Motor neuron (in vitro differentiated cells): ENCODE measurements at places on chromosomes 6 and 20.

- ATAC-seq, result no peak
Measured at GRCh38 chr20:50598074-50598473, 87.9 kb downstream of the PTPN1 start.

DNA sequence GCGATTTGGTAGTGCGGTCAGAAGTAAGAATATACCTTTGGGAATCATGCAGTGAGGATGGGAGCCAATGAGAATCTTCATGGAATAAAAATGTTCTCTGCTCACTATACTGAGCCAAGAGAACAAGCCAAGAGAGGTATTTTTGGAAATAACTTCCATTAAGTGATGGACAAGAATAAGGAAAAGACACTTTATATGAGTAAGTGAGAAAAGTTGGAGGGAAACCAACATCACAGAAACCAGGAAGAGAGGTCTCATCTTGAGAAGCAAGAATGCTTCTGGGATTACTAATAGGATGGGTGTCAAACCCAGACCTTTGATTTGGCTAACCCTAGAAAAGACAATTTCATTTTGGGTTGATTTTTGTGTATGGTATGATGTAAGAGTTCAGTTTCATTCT is 181.2 kb upstream of the JAG1 start:
- no peak for ATAC-seq

DNA sequence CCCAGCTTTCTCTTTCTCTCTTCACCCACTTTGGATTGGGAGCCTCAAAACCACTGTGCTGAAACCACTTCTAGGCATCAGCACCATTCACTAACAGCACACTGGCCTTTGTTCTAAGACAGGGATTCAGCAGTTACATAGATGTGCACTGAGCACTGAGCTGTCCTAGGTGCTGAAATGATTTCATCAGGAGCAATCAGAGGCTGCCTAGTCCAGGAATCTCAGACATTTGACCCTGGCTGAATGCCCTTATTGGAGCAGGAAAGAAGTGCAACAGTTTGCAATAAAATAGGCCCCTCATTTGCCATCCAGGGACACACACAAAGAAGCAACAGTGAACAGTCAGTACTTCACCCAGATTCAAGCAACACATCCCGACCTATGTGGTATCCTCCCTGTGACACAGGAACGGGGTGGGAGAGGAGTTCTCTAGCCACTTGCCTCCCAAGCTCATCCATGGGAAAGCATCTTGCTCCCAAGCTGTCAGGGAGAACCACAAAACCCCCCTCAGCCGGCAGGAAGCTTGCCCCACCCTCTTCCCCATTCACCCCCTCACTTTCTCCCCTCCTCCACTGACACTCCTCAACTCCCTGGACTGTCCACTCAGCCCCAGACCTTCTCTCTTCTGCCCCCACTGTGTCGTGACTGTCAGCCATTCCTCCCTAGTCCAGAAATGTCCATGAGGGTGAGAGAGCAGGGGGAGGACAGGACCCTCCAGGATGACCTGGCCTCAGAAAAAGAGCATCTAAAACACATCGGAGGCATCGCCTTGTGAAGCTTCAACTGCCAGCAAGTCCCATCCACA is 304.4 kb downstream of the PREX1 start:
- ATAC-seq, result peak; percentile 94

GRCh38 chr6:73000460-73000859 is 224.8 kb downstream of the KHDC1L start:
- no peak for ATAC-seq

DNA sequence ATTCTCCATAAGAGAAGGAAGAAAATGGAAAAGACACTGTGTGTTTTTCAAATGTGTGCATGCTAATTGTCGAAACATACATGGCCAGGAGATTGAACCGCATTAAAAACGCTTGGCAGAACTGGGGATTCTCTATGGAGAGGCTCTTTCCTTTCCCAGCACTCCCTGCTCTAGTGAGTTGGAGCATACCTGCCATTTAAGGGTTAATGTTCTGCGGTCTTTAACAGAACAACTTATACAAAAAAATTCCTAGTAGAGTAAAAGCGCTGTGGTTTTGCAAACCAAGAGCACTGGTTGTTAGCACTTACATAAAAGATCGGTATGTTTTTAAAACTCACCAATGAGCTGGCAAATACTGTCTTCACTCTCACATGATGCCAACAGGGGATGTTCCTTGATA is 1.5 kb downstream of the TAGAP start:
- ATAC-seq, result no peak

DNA sequence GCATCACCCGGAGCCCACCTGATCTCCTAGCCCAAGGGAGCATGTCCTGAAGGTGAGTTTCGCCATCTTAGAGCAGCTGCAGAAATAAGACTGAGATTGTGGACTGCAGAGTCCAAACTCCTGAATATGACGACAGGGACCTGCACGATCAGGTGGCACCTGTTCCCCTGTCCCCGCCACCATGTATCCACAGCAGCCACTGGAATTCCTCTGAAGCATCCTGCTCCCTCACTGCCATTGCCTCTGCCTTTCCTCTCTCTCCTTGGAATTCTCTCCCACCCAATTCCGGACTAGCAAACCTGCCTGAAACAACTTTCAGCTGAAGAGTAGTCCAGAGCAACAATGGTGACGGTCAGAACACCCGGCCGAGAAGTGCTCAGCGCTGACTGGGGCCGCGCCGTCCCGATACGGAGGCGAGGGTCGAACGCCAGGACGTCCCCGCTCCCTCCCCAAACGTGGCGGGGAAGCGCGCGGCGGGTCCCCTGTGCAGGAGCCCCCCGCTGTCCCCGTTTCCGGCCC is 694 bp upstream of the FAM120B start:
- ATAC-seq, result no peak

GRCh38 chr20:34420146-34420545 is 57.1 kb downstream of the ITCH start:
- no peak for ATAC-seq

DNA sequence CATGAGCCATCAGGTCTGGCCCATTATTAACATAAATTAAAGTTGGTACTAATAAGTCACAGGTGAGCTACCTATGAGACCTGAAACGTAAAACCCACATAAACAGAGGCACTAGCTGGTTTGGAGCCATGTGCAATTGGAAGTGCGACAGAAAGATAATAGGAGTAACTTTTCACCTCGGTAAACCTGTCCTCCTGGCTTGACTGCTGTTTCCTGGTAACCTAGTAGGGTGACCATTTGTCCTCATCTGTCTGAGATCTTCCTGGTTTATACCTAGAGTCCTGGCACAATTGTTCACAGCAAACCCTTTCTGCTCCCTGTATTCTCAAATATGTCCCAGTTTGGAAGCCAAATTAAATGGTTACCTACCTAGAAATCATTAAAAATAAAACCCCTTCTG is 7.4 kb downstream of the TBC1D20 start:
- ATAC-seq, result no peak

- ATAC-seq, result no peak
Measured at GRCh38 chr6:10297832-10298231, 117.0 kb downstream of the TFAP2A start.

DNA sequence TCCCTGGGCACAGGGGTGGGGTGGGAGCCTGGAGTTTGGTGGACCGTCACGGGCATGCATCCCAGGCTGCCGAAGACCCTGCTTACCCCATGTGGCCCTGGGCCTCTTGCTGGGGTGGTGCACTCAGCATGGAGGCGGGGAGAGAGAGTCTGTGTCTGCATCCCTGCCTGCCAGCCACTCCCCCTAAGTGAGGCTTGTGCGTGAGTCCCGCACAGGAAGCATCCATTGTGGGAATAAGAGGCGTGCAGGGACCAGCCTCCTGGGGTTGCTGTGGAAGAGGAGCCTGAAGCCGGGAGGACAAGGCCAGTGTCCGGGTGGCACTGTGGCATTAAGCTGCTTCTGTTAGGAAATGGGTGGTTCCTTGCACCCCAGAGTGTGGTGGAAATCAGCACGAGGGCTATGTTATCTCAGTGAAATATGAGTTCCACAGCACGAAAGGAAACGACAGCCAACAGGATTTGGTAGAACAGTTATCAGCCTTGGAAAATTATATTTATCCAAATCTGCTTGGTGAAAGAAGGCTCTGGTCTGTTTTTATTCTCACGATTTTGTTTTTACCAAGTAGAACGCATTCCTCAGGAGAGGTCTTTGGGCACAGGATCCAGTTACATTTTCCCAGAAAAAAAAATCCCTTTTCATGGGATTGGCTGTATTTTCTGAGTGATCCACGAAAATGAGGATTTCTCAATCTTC is 35.7 kb downstream of the CDH4 start:
- peak; percentile 57 for ATAC-seq

DNA sequence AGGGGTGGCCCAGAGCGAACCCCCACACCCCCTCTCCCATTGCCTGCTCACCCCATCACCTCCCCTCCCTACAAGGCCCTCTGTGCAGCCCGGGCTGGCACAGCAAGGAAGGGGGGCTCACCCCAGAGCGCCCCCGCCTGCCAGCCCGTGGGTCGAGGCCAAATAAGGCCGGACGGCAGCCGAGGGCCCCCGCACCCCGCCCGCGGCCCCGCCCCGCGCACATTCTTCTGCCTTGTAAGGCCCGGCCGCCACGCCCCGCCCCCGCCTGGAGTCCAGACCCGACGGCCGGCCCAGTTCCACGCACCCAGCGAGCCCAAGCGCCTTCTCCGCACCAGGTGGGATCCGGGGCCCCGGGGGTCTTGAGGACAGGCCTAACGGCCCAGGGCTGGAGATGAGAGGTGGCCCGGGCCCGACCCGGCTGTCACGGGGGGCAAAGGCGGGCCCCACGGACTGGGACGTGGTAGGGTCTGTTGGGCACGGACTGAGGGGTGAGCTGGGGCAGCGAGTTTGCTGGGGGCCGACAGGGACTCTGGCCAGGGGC is at the start of gene MYL9:
Gene MYL9 (plus strand): TSS at position 293 of the 541 bp plus-strand sequence. CDS start 3,366 bp downstream, outside the sequence.
- ATAC-seq, result peak; percentile 51

DNA sequence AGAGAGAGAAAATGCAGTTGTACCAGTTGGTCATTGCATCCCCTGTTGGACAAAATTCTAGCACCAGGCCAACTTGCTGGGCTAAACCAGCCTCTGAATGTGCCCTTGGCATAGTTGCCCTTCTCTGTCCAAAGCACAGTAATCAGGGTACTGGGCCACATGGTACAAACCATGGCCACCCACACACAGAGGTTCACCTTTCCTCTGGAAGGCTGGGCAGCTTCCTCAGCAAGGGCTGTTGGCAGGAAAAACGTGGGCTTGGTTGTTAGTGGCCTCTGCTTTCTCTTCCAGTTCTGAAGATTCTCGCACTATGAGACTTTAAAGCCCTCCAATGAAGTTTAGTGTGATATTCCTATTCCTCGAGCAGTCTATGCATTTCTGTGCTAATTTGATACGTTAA is 706 bp downstream of the DDO start:
- ATAC-seq, result no peak

DNA sequence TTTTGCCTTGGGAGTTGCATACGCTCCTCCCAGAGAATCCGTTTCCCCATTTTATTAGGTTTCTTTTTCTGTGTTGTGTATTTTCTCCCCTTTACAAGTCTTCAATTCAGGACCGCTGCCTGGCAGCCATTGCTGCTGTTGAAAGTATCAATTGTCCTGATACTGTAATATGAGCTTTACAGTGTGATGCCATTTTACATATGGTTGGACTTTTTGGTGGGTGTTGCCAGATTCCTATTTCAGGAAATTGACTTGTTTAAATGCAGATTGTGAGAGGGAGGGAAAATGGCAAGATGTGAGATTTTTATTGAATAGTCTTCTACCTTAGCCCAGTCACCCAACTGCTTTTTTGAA is 1.2 kb downstream of the PANK2 start:
- ATAC-seq, result no peak

- ATAC-seq, result peak; percentile 92
Measured at GRCh38 chr6:112037783-112038216, 16.1 kb upstream of the CCN6 start.

GRCh38 chr20:25247000-25247517 is 826 bp upstream of the PYGB start:
- peak; percentile 16 for ATAC-seq

- ATAC-seq, result no peak
Measured at GRCh38 chr6:73636048-73636447, 17.7 kb downstream of the SLC17A5 start.

- no peak for ATAC-seq
Measured at GRCh38 chr20:36744764-36745191, 1.1 kb downstream of the NDRG3 start.

DNA sequence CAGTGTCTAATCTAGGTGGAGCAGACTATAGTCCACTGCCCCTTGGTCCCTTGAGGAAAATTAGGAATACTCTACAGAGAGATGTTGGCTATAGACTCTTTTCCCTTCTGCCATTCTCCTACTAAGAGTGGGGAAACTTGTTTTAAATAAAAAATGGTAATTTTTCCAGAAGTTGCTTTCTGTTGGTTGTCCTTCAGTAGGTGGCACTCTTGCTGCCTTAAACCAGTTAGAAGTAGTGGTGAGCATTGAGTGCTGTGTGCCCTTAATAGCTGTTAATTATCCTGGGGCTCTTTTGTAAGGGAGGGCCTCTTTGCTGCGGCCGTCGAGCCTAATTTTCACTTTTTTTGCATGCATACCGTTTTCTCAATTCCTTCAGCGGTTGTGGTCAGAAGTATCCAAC is 2.8 kb downstream of the CMTR1 start:
- no peak for ATAC-seq

DNA sequence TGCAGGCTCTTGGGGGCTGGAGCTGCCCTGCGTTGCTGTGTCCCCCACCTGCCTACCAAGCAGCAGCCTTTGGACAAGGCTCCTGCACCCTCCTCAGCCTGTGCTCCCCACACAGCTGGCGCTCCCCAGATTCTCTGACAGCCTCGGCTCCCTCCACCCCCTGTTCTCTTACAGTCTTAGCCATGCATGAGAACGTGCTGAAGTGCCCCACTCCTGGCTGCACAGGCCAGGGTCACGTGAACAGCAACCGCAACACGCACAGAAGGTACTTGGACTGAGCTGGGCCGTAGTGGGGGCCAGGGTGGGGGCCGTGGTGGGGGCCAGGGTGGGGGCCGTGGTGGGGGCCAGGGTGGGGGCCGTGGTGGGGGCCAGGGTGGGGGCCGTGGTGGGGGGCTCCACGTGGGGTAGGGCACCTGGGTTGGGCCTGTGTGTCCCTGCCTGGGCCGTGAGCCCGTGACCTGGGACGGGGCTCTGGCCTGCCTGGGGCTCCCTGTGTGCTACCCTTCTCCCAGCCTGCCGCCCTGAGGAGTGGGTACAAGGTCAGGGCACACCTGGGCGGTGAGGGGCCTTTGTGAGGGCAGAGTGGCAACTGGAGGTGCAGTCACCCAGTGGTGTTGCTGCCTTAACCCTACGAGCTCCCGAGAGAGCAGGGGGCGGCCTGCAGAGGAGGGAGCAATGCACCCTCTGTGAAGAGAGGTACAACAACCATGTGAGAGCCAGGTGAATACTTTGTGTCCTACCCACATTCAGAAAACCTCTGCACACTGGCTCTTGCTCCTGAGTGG is 43.5 kb upstream of the PCMTD2 start:
- no peak for ATAC-seq

- peak; percentile 46 for ATAC-seq
Measured at GRCh38 chr20:17835240-17835933, 133.2 kb downstream of the SNX5 start.

- no peak for ATAC-seq
Measured at GRCh38 chr6:3561725-3562124, 104.9 kb upstream of the SLC22A23 start.

- ATAC-seq, result no peak
Measured at GRCh38 chr6:127816643-127817042, 84.2 kb downstream of the THEMIS start.

DNA sequence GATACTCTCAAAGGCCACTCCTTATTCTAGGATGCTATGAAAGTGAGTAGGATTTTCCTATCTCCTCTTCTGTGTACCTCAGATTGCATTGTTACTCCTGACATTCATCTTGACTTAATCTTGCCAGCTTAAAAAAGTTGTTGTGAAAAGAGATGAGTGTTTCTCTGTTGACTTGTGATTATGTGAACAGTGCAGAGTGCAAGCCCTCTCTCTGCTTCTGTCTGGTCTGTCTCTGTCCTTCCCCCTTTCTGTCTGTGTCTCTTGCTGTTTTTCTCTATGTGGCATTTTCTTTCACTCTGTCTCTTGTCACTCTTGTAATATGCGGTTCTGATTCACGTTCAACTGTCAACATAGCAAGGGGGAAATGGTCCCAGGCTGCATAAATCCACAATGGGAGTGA is 306.6 kb downstream of the FARS2 start:
- ATAC-seq, result no peak
